ENCODE measurements at places on chromosomes 5 and 9. TPM values are rescaled to one million over a fixed set of nuclear protein-coding genes. Genes with fewer than 3 reads are reported as not detected.
A peak's percentile ranks its signal among the peaks of the same experiment; 100 is the strongest.

DMRT1 gene
- 0.19 TPM for total RNA-seq

GRCh38 chr9:109478051-109478563, 20.0 kb downstream of the PTPN3 start:
- H3K36me3 ChIP-seq = no peaks in the 10 kb centered on the region
- H3K27me3 ChIP-seq = no peaks in the 10 kb centered on the region
- peaks cover 36% of the 10 kb centered on the region for H3K4me1 ChIP-seq
- DNase-seq = no peak

- H3K4me3 ChIP-seq = no peak overlapping the region
- no peaks in the 10 kb centered on the region for H3K36me3 ChIP-seq
- H3K4me1 ChIP-seq = no peaks in the 10 kb centered on the region
Measured at GRCh38 chr5:3218916-3219650, 376.5 kb upstream of the IRX1 start.

PRUNE2 gene
- 3.7 TPM for total RNA-seq

- H3K4me3 ChIP-seq = no peak overlapping the region
- H3K36me3 ChIP-seq = peaks cover under 1% of the 10 kb centered on the region
- no peak overlapping the region for H3K27ac ChIP-seq
Measured at GRCh38 chr9:33471361-33471760, 2.4 kb downstream of the NOL6 start.

DNA sequence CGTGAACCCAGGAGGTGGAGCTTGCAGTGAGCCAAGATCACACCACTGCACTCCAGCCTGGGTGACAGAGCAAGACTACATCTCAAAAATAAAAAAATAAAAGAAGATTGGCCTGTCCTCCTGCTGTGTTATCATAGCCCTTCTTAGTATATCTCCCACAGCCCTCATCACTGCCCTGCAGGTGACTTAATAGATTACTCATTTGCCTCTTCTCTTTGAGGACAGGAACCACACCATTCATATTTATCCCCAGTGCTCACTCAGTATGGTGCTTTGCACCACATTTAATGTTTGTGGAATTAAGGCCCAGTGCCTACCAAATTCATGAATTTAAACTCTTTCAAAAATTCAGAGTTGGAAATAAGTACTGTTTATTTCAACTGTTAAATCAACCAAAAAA, 10.3 kb downstream of the IDNK start:
- H3K4me1 ChIP-seq = peaks cover 23% of the 10 kb centered on the region
- no peak overlapping the region for H3K4me3 ChIP-seq
- H3K27me3 ChIP-seq = no peaks in the 10 kb centered on the region
- no peak for DNase-seq

GRCh38 chr9:108710424-108710823, 145.4 kb downstream of the ACTL7B start:
- no peaks in the 10 kb centered on the region for H3K4me1 ChIP-seq
- H3K27ac ChIP-seq = no peak overlapping the region
- no peaks in the 10 kb centered on the region for H3K36me3 ChIP-seq

GRCh38 chr5:172777881-172778814, 7.2 kb upstream of the DUSP1 start:
- H3K27ac ChIP-seq = no peak overlapping the region
- no peak for DNase-seq
- no peaks in the 10 kb centered on the region for H3K36me3 ChIP-seq
- H3K4me1 ChIP-seq = peaks cover 84% of the 10 kb centered on the region

RASGRF2 gene
- 23.5 TPM for total RNA-seq

DNA sequence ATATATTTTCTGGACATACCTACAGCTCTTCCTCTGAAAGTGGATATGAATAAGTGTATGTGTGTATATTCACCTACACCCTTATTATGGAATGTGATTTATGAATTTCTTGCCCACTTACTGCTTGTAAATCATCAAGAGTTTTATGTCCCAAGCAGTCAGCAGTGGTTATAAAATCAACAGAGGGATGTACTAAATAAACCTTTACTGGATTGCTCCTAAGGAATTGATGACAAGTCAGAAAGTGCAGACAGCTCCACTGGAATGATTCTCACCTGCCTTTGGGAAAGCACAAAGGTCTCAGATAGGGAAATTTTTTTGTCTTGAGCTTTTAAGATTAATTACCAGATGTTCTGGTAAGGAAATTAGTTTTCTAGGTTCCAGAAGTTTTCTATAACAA, 9.3 kb downstream of the TMEM174 start:
- DNase-seq = no peak
- H3K4me3 ChIP-seq = no peak overlapping the region
- H3K36me3 ChIP-seq = no peaks in the 10 kb centered on the region
- H3K27ac ChIP-seq = no peak overlapping the region
- no peaks in the 10 kb centered on the region for H3K27me3 ChIP-seq

GRCh38 chr5:143172739-143173138, 230.7 kb downstream of the NR3C1 start:
- no peak overlapping the region for H3K27ac ChIP-seq
- no peak overlapping the region for H3K4me3 ChIP-seq
- no peak for DNase-seq
- peaks cover 3% of the 10 kb centered on the region for H3K4me1 ChIP-seq
- H3K27me3 ChIP-seq = no peaks in the 10 kb centered on the region
- no peaks in the 10 kb centered on the region for H3K36me3 ChIP-seq

GRCh38 chr5:169423580-169424278, 122.8 kb upstream of the SLIT3 start:
- no peak for DNase-seq
- no peak overlapping the region for H3K27ac ChIP-seq
- H3K36me3 ChIP-seq = no peaks in the 10 kb centered on the region
- no peaks in the 10 kb centered on the region for H3K27me3 ChIP-seq
- H3K4me1 ChIP-seq = peaks cover 32% of the 10 kb centered on the region

DNA sequence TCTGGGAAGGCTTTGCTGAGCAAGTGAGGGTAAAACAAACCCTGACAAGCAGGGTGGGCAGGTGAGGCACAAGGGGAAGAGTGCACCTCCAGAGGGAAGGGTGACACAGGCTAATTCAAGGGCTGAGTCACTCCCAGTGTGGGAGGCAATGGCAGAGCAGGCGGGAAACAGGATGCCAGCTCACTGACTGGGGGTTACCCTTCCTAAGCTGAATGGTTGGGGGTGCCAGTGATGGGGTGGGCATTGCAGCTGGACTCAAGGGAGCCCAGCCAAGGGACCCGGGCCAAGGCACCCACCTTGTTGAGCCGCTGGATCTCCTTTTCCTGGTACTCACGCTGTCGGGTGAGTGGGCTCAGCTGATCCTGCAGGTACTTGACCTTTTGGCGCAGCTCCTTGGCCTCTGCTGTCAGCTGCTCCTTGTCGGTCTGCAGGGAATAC, 18.4 kb downstream of the GPX3 start:
- H3K4me3 ChIP-seq = no peak overlapping the region
- peaks cover 11% of the 10 kb centered on the region for H3K4me1 ChIP-seq
- peaks cover 20% of the 10 kb centered on the region for H3K36me3 ChIP-seq
- no peak for DNase-seq
- no peaks in the 10 kb centered on the region for H3K27me3 ChIP-seq
- H3K27ac ChIP-seq = peak overlapping the region; percentile 17

FRRS1L gene
- total RNA-seq = 0.30 TPM

DNA sequence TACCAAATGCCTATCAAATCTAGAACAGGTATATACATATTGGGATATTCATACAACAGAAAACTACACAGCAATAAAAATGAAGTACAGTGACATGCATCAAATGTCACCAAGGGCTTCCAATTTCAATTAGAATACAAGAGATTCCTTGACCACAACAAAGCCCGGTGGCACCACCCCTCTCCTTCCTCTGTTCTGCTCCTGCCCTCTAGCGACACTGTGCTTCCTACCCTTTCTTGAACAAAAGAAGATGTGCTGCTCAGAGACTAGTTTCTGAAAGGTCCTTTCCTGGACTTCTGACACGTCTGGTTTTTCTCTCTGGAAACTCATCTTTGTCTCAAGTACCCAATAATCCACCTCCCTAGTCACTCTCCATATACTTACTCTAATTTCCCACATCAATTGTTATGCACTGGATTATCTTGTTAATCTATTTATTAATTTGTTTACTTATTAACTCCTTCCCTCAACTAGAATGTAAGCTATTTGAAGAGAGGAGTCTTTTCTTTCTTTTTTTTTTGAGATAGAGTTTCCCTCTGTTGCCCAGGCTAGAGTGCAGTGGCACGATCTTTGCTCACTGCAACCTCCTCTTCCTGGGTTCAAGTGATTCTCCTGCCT, 70.4 kb upstream of the CTSV start:
- no peaks in the 10 kb centered on the region for H3K27me3 ChIP-seq
- H3K36me3 ChIP-seq = no peaks in the 10 kb centered on the region
- peak; percentile 81 for DNase-seq
- H3K4me1 ChIP-seq = no peaks in the 10 kb centered on the region
- H3K27ac ChIP-seq = no peak overlapping the region

- no peak overlapping the region for H3K27ac ChIP-seq
- no peaks in the 10 kb centered on the region for H3K27me3 ChIP-seq
- H3K4me1 ChIP-seq = no peaks in the 10 kb centered on the region
Measured at GRCh38 chr9:84466580-84467285, 126.2 kb upstream of the SLC28A3 start.

GRCh38 chr9:120693700-120694008, 20.6 kb downstream of the MEGF9 start:
- no peaks in the 10 kb centered on the region for H3K4me1 ChIP-seq
- H3K27me3 ChIP-seq = no peaks in the 10 kb centered on the region
- H3K4me3 ChIP-seq = no peak overlapping the region

- H3K4me3 ChIP-seq = no peak overlapping the region
- H3K27ac ChIP-seq = no peak overlapping the region
- no peaks in the 10 kb centered on the region for H3K27me3 ChIP-seq
- DNase-seq = no peak
Measured at GRCh38 chr9:91824601-91825305, 125.3 kb downstream of the ROR2 start.

DNA sequence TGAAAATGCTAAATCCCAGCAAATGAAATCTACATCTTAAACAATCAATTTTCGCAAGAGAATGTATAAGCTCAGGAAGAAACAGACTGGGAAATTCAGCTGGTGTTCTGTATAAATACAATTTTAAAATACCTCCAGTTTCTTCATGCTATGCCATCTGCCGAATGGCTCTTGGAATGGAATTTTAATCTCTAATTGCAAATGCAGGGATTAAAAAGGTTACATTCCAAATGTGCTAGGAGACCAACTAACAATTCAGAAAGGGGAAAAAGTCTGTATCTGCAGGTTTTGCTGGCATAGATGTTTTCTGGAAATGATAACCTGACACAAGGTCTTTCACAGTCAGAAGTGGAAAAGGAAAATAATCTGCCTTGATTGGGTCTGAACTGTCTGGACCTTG, 379.7 kb downstream of the MAT2B start:
- no peak overlapping the region for H3K4me3 ChIP-seq
- H3K36me3 ChIP-seq = no peaks in the 10 kb centered on the region
- H3K4me1 ChIP-seq = no peaks in the 10 kb centered on the region
- DNase-seq = no peak
- no peak overlapping the region for H3K27ac ChIP-seq

All from Caco-2 (cell line).